Left lobe of liver (tissue), 2 donors: ENCODE measurements at places on chromosomes 3 and 15. TPM values are rescaled to one million over a fixed set of nuclear protein-coding genes. Genes with fewer than 3 reads are reported as not detected.

GRCh38 chr15:35182841-35183479 is 97.9 kb upstream of the NANOGP8 start:
- no peak for DNase-seq

DNA sequence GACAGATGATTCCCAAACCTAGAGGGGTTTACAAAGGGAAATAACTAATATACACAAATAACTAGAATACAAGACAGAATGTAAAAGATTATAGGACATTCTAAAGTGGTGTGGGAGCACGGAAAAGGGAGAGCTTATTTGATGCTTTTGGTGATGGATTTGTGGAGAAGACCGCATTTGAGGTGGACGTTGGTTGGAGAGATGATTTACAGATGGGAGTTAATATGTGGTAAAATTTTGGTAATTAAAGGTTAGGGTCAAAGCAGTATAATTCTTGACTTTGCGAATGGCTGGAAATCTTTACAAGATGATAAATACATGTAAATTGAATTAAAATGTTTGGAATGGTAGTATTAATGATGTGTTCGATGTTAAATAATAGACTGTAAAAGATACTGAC is 1.2 kb downstream of the KNL1 start:
- DNase-seq, result no peak

DNA sequence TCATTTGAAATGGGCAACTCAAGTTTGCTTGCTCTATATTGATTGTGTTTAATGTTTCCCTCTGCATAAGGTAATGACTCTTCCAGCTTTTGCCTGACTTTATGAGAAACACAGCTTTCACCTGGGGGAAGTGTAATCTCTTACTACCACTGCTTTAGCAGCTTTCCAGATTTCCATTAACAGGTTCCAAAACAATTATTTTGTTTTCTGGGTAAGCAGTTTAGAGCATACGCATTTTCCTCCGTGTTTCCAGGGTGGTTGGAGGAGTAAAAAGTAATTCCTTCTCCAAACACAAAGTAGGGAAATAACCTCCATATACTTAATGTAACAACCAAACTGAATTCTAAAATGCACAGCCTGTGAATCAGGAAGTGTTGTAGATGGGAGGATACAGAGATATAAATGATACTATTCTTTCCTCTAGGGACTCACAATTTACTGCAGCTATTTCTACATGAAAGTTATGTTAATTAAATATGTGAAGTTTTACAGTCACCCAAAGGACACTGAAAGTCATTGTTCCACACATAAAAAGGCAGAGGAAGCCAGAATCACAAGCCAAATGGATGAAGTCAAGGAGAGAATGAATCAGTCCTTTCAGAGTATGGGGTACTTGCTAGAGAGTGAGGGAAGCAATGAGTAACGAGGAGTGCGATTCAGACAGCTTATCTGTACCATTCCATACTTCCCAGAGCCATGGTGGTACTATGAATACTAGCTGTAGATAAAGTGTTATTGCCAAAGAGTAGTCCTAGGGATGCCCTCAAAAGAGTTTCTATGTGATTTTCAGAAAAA is 16.6 kb downstream of the ST3GAL6 start:
- no peak for DNase-seq

DNA sequence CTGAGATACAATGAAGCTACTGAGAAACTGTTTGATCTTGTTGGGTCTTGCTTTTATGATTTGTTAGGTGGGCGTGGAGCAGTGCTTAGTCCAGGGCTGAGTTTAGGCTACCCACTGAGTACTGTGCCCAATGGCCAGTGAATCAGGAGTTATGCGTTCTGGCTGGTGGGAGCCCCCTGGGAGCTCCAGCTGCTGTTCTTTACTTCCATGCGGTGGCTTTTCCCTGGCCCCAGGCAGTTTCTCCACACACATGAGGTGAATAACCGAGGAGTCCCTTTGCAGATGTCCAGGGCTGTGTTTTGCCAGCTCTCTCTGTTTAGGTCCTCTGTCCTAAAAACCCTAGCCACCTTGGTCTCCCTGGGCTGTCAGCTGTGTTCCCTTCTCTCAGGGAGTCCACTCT is 106.5 kb downstream of the KLF13 start:
- DNase-seq, result no peak

- DNase-seq, result no peak
Measured at GRCh38 chr3:127042634-127043033, 59.7 kb downstream of the PLXNA1 start.

- DNase-seq, result no peak
Measured at GRCh38 chr3:73342077-73342476, 280.6 kb downstream of the EBLN2 start.

GRCh38 chr3:62169906-62170660 is 203.3 kb downstream of the FEZF2 start:
- no peak for DNase-seq

DNA sequence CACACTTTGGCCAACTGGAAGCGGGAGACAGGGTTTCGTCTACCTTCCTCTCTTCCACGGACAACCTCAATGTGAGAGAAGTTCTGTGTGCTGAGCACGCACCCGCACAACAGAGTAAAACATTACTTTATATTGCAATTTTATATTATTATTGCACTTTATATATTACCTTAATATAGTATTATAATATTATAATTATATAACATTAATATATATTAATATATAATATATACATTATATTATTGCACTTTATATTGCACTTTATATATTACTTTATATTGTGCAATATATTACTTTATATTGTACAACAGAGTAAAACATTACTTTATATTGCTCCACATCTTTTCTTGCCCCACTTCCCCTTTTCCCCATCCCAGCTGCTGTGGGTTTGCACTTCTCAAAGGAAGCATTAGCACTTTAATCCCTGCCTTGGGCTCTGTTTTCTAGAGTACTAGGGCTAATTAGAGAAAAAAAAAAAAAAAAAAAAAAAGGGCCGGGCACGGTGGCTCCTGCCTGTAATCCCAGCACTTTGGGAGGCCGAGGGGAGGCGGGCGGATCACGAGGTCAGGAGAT is 76.4 kb upstream of the SLC4A7 start:
- no peak for DNase-seq

DNA sequence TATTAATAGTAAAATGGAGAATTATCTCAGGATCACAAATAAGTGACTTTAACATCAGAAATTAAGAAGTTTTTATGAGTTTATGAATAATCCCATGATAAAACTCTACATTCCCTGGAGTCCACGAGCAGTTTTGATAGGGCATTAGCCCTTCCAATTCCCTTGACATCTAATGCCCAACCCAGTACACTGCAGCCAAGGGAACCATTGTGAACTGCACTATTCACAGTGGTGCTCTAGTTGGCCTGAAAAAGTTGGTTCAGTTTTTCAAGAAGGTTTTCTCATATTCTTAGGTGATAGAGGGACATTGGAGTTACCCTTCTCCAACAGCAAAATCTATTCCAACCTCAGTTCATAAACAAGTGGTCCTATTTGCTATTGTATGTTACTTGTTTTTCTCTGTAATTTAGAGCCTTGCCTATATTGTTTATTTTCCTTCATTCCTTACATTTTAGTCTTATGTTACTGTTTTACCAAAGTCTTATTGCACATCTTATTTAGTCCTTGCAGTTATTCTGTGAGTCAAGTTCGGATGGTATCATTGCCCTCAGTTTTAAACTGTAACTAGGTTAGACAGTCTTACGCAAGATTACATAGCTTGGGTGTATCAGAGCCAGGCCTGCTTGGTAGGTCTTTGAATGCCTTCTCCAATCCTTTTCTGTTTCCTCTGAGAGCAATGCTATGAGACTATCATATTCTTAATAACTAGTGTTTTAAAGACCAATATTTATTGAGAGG is 57.9 kb upstream of the SAMMSON start:
- DNase-seq, result no peak

The STAC gene
- total RNA-seq, result 0.65 TPM

The GOLGA8M gene
- 6.8 TPM for total RNA-seq

The SHC4 gene
- total RNA-seq, result 0.15 TPM

The SH2D7 gene
- total RNA-seq, result not detected

The NR1I2 gene
- total RNA-seq, result 206 TPM
